Activated T-helper 1 cell treated with anti-CD3 and anti-CD28 coated beads, Interleukin-2, amount 50 U/mL, for 16 hours (primary cell): ENCODE measurements at places on chromosomes 3 and 15.

DNA sequence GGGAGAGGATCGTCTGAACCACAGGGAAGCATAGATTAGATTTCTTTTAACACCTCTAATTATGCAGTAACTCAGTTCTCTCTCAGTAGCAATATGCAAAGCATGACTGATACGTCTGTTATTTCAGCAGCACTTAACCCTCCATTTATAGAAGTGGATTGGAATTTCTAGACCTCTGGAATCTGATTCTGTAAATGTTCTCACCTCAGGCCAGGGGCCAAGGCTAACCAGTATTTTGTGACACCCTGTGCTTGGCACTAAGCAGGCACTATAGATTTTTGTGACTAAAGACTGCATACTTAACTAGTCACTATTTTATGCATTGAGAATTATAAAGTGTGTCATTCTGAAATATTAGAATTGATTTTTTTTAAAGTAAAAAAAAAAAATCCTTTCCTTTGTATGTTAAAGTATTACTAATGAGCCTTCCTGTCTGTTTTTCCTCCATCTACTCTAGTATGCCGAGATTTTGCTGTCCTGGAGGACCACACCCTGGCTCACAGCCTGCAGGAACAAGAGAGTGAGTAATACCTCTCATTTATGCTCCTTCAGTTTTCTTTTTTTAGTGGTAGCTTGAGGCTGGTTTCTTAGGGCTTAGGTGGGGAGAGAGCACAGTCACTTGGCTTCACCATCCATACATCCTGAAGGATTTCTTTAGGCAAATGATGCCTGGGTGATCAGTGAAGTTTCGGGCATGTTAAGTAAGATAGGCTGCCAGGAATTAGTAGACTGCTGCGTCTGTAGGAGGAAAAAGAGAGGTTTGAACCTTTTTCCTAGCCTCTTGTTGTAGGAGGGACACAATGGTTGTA, 26.5 kb upstream of the UTS2B start:
- DNase-seq: no peak

DNA sequence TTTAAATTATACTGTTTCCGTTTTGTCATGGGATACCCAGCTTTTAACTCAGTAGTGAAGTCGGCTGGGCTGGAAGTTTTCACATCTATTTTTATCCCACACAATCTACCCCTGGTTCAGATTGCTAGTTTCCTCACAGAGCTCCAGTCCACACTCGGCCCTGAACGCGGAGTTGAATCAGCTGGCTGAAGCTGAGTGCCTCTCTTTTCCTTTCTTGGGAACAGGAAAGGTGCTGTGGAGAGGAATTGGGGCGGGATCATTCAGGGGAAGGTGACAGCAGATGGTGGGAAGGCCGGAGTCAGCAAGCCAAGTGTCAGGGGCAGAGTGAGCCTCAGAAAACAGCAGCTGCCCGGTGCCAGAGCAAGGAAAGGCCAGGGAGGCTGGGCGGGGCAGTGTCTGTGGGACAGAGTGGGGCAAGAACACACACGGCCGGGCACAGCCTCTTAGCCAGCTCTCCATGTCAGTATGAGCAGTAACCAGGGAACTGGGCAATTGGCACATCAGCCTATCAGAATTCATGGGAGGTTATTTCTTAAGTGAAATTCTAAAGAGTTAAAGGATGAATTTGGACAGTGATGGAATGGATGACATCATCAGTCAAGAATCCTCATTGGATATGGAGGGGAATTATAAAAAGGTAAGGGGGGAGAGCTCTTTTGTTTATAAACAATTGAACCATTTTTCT, 135.7 kb upstream of the IL12A start:
- no peak for DNase-seq

GRCh38 chr3:149621218-149622005, 36.4 kb downstream of the WWTR1 start:
- DNase-seq: no peak

- DNase-seq: no peak
Measured at GRCh38 chr15:40647523-40647922, 47.5 kb upstream of the RAD51 start.

DNA sequence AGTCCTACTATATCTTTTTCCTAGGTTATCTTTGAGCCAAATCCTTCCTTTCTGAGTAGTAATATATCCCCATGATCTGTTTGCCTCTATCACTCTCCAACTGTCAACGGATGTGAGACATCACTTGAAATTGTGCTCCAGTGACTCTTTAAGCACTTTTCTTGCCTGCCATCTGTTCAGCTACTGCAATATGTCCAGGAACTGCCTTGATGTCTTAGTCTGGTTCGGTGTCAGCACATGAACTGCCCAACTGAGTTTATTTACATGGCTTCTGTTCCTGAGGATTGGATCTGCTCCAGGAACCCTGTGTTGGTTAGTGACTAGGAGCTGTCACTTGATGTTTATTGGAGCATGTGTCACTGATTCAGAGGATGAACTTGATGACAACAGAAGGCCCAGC, 116.5 kb downstream of the SLC9A9 start:
- no peak for DNase-seq

GRCh38 chr3:28140664-28141063, 100.8 kb upstream of the CMC1 start:
- DNase-seq: no peak

DNA sequence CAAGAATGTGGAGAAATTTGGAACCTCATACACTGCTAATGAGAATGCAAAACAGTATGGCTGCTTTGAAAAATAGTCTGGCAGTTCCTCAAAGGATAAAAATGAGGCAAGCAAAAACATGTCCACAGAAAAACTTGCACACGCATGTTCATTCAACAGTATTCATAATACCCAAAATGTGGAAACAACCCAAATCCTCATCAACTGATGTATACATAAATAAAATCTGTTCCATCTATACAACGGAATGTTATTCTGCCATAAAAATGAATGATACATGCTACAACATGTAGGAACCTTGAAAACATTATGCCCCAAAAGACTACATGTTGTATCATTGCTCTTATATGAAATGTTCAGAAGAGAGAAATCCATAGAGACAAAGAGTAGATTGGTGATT, 36.4 kb upstream of the OXTR start:
- no peak for DNase-seq

- DNase-seq: no peak
Measured at GRCh38 chr3:38397320-38397719, 50.7 kb downstream of the XYLB start.

DNA sequence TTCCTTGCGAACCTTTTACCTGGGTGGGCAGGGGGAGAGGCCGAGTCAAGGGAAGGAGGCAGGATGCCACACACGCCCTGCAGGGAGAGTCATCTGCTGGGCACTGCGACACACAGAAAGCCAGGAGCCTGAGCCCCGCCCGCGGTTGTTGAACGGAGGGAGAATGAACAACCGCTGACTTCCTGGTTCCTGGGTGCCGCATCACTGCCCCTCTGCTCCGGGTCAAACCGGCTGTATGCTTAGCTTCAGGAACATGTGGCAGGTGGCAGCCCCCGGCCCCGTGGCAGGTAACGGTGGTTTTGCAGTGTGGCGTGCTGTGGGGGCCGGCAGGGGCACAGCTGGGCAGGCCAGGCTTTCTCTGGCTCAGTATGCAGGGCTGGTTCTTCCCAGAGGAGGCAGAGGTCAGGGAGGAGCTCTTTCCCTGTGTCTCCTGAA, 33.4 kb downstream of the APBA2 start:
- DNase-seq: no peak

GRCh38 chr3:61331929-61332552, 80.8 kb upstream of the FHIT start:
- DNase-seq: no peak

DNA sequence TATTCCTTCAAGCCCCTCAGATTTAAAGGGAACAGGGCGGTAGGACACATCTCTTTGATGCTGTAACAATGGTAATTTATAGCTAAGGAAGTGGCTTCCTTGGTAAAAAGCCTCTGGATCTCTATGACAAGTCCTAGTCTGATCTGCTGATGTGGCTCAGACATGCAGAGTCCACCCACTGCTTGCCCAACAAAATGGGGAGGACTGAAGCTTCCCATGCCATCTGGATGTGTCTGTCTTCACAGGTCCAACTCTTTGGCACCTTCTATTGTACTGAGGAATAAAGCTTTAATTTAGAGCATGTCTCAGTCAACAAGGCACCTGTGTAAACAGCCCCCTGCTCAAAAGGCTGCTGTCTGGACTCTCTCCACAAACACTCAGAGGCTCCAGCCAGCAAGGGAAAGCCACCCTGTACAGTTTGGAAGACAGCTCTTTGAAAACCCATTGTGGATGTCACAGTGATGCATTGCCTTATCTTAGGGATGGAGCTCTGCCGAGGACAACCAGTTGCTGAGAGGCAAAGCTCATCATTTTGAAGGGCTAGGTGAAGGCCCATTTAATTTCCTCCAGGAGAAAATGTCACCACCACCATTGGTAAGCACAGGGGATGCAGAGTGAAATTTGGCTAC, 348.6 kb upstream of the GRM7 start:
- no peak for DNase-seq

DNA sequence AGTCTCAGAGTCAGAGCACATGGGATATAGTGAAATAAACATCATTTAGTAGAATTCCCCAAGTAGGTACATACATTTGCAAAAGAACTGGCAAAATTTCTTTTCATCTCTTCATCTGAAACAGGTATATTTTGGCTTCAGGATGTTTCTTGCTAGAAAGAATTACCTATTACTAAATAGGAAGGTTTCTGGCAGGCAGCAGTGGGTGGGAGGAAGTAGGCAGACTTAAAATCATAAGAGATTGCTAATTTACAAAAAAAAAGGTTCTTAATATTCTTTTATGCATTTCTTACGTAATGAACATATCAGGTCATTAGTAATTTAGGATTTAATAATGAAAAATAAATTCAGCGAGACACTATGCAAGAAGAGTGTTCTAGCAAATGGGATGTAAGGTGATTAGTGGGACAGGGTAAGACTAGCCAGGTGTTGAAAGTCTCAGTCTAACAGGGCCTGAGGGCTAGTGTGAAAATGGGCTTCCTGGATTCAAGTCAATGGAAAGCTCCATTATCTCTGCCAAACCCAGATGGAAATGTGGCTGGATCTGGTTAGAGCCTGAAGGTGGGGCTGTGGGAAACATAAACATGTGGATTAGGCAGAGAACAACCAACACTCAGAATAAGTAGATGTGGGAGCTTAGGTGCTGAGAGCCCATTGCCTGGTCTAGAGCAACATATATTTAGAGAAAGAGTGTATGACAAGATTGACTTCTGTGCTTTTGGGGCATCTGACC, 127.4 kb upstream of the FEZF2 start:
- DNase-seq: no peak

- DNase-seq: no peak
Measured at GRCh38 chr15:88651136-88651732, 12.4 kb downstream of the ISG20 start.

DNA sequence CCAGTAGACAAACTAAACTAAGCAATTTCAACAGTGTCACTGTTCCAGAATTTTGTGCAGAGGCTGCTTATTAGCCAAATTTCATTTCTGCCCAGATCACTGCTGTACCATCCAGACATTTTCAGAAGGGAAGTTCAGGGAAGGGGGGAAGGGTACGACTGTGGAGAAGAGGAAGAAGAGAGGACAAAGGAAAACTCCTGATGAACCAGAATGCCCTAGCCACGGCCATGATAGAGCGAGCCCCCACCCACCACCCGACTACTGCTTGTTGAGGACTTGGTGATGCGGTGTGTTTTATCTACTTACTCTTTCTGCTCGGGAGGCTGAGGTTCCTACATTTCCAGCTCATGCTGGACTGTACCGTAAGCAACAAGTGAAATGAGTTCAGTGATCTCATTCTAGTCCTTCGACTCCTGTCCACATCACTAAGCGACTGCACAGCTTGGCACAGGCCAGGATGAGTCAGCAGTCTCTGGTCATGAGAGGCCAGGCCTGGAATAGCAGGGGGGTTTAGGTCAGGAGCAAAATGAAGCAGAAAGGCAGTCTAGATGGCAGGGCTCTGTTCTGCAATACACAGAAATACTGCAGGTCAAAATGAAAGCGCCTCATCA, 330.8 kb downstream of the TIGIT start:
- DNase-seq: no peak

GRCh38 chr3:19399836-19400235, 251.5 kb downstream of the KCNH8 start:
- DNase-seq: no peak

DNA sequence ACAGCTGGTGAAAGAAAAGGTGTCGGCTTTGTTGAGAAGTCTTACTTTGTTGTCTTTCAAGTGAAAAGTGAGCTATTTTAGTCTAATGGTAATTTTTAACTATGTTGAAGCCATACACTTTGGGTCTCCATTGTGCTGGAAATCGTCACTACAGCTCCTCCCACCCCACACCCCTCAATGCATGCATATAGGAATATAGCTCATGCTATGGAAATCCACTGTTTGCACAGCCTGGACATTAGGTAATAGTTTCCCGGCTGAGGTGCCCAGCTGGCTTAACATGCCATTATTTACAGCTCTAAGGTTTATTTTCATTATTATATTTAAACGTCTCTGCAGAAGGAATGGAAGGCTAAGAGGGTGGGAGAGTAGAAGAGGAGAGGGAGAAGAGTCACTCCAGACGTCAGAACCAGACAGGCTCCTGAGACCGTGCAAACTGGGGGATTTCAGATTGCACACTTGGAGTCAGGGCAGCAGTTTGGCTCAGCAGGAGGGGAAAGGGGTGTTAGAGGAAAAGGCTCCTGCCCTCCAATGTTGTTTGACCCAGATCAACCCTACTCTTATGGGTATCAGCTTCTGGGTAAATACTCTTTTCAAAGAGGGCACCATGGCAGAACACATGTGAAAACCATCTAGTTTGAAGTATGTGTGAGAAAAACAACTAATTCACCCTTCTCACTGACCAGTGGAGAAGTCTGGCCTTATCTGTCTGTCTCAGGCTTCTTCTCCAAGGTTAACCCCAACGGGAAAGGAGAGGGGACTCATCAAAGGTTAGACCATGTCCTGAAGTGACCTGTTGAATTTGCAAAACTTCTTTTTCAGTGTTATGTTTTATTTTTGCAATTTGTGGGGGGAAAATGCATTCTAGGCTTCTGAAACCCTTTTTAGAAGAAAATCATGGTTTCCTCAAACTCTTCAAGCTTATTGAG, 218.7 kb upstream of the CTDSPL start:
- DNase-seq: no peak

- DNase-seq: no peak
Measured at GRCh38 chr15:79826800-79827199, 70.0 kb downstream of the MTHFS start.

- DNase-seq: no peak
Measured at GRCh38 chr3:26559227-26559626, 63.3 kb upstream of the LRRC3B start.

DNA sequence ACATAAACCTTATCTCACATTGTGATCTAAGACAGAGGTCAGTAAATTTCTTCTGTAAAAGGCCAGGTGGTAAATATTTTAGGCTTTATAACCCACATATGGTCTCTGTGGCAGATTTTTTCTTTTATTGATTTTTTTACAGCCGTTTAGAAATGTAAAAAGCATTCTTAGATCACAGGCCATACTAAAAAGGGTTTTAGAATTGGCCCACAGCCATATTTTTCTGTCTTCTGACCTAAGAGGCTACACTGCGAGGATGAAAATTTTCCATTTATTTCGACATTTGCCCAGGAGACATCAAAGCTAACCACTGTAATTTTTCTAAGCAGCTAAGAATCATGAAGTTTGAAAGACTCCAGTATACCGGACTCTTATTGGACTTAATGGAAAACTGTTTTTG, 377.2 kb upstream of the SGO1 start:
- no peak for DNase-seq

GRCh38 chr3:147360646-147361453, 45.5 kb downstream of the ZIC4 start:
- no peak for DNase-seq
